ENCODE measurements at places on chromosomes 16 and 17.

DNA sequence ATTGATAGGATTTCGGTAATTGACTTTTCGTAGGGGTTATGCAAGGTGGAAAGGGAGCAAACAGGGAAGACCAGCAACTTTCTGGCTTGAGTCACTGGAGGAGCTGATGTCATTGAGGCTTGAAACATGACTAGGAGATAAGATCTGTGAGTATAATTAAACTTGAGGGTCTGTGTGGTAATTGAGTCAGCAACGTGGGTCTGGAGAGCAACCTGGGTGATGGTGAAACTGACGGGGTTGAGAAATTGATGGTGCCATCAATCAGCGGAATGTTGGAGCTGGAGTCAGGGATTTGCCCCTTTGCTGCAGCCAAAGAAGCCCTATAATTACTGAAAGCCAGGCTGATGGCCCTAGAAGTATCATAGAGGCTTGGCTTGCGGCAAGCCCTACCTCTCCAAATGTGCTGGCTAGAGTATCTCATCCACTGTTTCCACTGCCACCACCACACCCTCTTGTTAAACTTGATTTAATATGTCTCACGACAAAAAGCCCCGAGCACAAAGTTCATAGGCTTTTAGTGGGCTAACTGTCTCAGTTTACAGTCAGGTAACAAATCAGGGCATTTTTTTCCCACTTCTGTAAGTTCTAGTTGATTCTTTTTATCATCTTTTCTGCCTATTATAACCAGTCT, 186.9 kb upstream of the ELAC2 start:
- DNase-seq: peak; percentile 91

DNA sequence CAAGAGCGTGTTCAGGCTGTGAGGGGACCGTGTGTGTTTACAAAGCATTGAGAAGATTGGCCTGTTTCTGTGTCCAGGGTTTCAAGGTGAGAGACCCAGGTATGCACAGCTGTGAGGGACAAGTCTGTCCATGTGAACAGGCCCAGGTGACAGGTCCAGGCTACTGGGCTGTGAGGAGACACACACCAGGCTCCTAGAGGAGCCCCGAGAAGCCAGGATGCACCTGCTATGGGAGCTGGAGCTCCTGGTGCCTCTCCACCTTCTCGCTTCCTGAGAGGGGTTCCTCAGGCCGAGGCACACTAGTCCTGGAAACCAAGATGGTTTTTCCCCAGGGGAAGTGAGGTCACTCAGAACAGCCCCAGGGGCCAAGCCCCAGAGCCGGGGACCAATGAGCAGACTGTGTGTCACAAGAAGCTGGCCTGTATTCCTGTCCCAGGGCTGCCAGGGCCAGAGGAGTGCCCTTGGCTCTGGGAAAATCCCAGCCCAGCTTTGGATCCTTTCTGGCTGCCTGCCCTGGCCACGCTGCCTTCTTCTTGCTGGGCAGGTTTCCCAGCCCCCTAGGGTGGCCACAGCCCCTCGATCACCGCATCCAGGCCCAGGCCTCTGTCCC, 153.4 kb upstream of the PLCG2 start:
- peak; percentile 81 for DNase-seq

- DNase-seq: no peak
These were observed 66.6 kb upstream of the CLEC18B start for GRCh38 chr16:74487634-74488495.

DNA sequence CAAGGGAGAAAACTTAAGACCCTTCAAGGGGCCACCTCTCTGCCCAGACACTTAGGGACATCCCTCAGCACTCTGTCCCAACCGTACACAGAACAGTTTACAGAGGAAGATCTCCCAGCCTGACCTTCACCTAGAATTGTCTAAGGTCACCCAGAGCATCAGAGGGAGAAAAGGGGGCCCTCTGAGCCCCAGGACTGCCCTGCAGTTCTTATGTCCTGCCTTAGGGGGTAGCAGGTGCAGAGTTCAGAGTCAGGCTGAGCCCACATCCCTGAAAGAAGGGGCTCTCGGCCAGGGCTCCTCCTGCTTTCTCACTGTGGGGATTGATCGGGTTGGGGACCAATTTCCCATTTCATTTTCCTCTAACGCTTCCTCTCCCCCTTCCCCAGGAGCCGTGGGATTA, 15.4 kb downstream of the CA4 start:
- no peak for DNase-seq

- no peak for DNase-seq
These were observed 22.3 kb upstream of the ZFPM1 start for GRCh38 chr16:88430524-88431446.

DNA sequence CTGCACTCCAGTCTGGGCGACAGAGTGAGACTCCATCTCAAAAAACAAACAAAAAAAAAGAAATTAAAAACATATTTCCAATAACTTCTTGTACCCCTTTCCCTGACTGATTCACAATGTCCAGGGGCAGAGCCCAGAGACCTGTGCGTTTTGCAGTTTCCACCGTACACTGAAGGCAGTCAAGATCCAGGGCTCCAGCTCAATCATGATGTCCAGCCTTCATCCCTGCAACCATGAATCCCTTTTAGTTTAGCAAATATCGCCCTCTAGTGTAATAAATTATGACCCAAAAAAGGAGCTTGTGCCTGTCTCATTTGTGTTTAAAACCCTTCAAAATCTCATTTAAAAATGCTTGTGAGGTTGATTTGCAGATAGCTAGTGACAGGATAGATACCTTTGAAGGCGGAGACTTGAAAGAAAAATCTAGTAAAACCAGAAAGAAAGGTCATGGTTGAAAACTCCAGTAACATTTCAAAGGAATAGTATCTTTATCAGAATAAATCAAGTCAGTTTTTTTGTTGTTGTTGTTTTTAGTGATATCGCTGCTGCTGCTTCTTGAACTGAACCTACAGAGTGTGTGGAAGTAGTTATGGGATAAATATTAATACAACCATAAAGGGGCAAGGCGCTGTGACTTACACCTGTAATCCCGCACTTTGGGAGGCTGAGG, 3.7 kb upstream of the ERN1 start:
- DNase-seq: peak; percentile 50

DNA sequence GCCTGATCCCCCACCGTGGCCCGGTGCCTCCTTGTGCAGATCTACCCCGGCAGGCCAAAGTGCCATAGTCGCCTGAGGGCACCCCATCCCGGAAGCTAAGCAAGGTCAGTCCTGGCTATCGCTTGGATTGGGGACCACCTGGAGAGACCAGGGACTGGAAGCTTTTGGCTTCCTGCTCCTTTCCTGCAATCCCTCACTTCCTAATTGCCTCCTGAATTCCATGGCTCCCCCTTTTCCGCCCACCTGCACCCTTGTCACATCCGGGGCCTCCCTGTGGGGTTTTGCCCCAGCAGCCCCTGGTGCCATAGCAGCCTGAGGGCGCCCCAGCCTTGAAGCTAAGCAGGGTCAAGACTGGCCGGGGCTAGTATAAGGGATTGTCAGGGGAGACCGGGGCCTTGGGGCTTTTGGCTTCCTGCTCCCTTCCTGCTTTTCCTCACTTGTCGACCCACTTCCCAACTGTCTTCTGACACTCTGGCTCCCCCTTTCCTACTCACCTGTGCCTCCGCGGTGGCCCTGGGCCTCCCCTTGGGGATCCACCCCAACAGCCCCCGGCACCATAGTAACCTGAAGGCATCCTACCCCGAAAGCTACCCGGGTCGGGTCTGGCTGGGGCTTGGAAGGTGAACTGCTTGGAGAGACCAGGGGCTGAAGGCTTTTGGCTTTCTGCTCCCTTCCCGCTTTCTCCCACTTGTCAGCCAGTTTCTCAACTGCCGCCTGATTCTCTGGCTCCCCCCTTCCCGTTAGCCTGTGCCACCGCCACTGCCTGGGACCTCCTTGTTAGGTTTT, 2293.6 kb downstream of the TP53TG3F start:
- no peak for DNase-seq

- DNase-seq: no peak
These were observed 10.7 kb upstream of the SKAP1 start for GRCh38 chr17:48440669-48441068.

- no peak for DNase-seq
These were observed 1.5 kb upstream of the ADAM11 start for GRCh38 chr17:44757045-44757917.

All from Daoy (cell line).